ENCODE measurements at places on chromosomes 6 and 20.

- no peak for DNase-seq
These were observed 441.6 kb downstream of the HACE1 start for GRCh38 chr6:104418125-104418524.

GRCh38 chr6:108114841-108115597, 40.5 kb upstream of the OSTM1 start:
- DNase-seq = no peak

DNA sequence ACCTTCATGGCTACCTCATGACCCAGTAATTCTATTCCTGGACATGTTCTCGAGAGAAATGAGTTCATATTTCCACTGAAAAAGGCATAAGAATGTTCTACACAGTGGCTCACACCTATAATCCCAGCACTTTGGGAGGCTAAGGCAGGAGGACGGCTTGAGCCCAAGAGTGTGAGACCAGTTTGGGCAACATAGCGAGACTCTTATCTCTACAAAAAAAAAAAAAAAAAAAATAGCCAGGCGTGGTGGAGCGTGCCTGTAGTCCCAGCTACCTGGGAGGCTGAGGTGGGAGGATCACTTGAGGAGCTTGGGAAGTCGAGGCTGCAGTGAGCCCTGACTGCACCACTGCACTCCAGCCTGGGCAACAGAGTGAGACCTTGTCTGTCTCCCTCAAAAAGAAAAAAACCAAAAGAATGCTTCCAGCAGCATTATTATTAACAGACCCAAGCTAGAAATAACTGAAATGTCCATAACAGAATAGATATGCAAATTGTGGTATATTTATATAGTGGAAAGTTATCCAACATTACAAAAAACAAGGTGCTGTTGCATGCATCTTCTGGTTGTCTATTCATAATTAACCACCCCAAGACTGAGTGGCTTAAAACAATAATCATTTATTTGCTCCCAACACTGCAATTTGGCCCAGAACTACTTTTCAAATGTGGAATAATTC, 9.4 kb upstream of the RAB44 start:
- DNase-seq = no peak

GRCh38 chr6:12504325-12504966, 212.1 kb upstream of the PHACTR1 start:
- DNase-seq = peak; percentile 62

DNA sequence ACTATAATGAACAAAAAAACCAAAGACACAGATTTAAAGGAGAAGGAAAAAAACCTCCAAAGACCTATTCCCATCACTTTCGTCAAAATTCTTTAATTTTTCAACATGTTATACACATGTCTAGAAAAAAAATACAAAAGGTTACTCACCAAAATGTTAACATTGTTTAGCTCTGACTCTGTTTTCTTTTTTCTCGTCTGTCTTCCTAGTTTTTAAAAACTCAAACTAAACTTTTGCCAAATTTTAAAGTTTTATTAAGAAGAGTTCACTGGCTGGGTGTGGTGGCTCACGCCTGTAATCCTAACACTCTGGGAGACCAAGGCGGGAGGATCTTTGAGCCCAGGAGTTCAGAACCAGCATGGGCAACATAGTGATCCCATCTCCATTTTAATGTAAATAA, 10.8 kb downstream of the MCUR1 start:
- DNase-seq = no peak

DNA sequence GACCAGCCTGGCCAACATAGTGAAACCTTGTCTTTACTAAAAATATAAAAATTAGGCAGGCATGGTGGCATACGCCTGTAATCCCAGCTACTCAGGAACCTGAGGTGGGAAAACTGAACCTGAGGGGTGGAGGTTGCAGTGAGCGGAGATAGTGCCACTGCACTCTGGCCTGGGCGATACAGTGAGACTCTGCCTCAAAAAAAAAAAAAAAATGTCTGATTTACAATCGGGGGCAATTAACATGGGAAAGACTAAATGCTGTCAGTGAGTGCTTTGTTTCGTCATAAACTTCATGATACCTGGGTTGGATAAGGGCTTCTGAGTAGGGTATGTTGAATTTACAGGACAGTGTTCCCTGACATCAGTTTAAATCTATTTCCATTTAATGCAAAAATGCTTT, 8.0 kb upstream of the SH3BGRL2 start:
- DNase-seq = no peak

- no peak for DNase-seq
These were observed 115.8 kb downstream of the MRPL14 start for GRCh38 chr6:44011350-44011920.

DNA sequence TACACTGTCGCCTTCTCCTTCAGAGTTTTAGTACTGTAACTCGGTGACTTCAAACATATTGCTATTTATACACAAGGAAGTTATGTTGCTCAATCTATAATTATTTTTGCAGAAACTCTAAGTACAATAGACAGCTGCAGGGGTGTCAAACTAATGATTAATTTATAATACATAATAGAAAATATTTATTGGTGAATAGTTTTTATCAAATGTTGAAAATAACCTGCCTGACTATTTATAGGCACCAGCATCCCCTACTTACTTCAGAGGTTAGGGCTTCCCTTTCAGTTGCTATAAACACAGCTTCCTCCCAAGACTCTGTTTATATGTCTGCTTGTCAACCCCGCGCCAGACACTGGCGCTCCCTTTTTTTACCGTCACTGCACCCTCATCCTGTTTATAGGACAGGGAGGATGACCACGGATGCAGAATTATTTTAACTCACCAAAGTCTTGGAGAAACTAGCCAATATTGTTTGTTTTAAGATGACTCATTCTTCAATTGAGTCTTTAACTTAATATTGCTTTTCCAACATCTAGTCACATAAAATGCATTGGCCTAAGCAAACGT, 225.0 kb downstream of the ALDH8A1 start:
- DNase-seq = no peak

- no peak for DNase-seq
These were observed 27.5 kb upstream of the SIRPA start for GRCh38 chr20:1867495-1868260.

DNA sequence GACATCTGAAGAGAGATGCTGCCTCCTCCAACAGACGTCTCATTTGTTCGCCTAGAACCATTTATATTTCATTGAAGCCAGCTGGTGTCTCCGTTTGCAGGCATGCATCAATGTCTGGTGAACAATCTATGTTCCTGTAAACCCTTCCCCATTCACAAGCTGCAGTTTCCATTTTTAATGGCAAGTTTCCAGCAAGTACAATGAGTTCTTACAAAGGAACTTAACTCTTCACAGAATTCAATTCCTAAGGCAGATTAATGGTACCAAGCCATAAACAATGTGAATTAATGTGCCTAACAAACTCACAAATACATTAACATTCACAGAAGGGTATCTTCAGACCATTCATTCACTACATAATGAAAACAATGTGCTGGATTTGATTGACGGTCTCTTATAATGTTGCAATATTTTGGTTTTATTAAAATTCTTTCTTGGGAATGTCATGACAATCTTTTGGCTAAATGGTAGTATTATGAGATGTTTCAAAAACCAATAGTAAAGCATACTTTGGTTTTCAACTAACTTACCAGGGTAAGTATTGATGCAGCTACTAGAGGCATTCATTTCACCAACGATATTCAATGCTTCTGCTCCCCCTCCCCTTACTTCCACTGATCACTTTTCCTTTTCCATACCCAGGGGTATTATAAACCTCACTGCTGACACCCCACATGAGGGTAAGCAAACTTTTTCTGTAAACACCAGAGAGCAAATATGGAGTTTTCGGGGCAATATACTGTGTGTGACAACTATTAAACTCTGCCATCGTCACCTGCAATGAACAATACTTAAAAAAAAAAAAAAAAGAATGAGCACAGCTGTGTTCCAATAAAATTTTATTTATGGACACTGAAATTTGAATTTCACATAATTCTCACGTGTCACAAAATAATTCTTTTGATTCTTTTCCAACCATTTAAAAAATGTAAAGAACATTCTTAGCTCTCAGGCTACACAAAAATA, 4.2 kb downstream of the AKIRIN2 start:
- DNase-seq = no peak

- DNase-seq = peak; percentile 73
These were observed 663 bp downstream of the FYN start for GRCh38 chr6:111872401-111873177.

All from HEK293T (cell line).